Fibroblast of skin of right quadriceps (primary cell): ENCODE measurements at places on chromosomes 2 and 18.

DNA sequence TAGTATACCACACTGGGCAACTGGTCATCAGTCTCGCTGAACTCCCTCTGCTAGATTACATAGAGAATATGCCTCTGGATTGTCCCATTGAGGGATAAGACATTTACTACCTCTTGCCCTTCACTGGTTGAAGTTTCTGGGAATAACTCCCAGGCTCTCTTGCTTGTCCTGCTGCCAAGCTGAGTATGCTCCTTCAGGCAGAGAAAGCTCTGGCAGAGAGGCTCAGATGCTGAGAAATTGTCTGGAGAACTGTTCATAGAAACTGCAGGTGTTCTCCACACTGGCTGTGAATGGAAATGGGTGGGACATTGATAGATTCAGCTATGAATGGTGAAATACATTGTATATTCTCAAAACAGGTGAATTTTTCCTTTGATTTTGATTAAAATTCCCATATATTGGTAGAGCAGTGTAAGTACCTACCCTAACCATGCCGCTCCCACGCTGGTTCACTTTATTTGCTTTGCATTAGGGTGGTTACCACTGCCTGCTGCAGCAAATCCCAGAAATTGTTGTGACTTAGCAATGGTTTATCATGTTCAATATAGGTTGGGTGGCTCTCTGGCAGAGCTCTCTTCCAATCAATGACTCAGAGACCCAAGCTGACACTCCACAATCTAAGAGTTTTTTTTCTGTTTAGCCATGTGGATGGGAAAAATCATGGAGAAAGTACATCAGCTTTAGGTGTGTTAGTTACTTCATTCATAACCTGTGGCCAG, 36.7 kb downstream of the FAM117B start:
- no peak for DNase-seq

DNA sequence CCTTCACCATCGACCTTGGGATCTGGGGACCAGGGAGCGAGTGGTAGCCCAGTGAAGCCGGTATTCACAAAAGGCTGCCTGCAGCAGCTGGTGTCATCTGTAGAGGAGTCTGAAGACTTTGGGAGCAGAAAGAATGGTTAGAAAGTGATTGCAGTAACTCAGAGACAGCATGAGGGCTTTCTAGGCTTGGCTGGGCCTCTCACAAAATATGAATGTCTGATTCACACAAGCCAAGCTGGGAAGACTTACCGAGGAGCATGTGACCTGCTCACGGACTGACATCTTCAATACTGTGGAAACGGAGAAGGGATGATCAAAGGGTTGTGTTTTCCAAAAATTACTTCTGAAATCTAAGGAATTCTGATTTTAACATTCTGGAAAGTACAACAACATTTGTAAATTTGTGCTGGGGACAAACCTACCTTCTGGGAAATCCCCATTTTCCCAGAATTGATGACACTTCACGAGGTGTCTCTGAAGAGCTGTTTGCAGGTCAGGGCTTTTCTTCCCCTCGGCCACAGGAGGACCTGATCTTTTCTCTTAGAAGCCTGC, 111.7 kb downstream of the ACOXL start:
- no peak for DNase-seq

DNA sequence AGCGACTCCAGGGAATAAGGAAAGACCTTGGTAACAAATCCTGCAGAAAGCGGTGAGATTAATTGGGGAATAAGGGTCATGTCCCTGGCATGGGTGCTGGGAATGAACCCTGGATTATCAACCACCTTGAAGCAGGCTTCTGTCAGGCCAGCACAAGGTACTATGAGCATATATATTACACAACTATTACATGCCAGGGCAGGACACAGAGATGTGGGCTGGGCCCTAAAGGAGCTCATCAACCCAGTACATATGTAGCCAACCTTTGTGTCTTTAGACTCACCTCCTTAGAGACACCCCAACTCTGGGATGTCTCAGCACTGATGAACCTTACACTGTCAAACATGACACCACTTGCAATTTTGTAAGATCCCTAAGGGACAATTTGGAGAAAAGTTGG, 3.4 kb downstream of the SFXN5 start:
- no peak for DNase-seq

DNA sequence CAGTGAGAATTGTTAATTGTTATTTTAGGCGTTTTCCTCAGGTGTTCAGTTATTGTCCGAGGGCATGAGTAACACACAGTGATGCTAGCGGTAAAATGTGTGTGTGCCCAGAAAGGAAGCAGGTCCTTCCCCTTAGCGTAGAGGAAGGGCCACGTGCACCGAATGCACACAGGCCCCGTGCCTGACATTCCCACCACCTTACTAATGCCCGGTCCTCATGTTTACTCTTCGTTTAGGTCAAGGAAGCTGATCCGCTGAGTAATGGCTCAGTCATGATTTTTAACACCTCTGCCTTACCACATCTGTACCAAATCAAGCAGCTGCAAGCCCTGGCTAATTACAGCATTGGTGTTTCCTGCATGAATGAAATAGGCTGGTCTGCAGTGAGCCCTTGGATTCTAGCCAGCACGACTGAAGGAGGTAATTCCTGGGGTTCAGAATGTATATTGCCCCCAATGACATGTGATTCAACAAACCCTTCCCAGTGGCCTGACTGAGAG, 76.7 kb downstream of the MERTK start:
- peak; percentile 94 for DNase-seq

GRCh38 chr2:179455172-179455524, 190.5 kb upstream of the SESTD1 start:
- peak; percentile 69 for DNase-seq

- DNase-seq = no peak
Observed at GRCh38 chr2:112708968-112709367, 11.9 kb upstream of the NT5DC4 start.

DNA sequence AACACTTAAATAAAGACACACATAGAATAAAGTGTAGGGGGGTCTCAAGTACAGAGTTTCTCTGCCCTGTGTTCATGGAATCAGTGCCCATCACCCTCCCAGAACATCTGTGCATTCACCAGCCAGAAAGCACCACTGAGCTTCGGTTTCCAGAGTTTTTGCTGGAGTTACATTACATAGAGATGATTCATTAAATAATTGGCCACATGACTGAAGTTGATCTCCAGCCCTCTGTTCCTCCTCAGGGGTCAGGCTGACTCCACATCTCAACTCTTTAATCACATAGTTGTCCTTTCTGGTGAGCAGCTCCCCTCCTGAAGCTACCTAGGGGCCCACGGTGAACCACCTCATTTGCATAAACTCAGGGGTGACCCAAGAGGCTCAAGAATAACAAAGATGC, 129.8 kb downstream of the METTL4 start:
- DNase-seq = peak; percentile 27

DNA sequence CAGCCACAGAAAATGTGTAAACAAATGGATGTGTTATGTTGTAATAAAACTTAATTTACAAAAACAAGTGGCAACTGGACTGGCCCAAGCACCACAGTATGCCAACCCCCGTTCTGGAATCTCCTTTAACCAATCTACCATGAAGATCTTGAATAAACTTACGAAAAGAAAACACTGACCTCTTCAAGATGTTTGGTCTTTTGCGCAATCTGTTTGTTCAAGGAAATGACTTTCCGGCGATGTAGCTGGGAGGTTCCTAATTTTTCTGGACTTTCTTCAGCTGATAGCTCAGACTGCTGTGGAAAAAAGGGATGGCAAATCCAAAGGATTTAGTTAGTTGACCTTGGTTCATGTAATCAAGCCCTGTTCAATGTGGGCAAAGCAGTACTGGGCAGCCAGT, 55.7 kb downstream of the CCDC93 start:
- DNase-seq = peak; percentile 51

- DNase-seq = no peak
Observed at GRCh38 chr2:69514819-69515218, 77.6 kb upstream of the NFU1 start.

GRCh38 chr2:85539361-85540132, 579 bp downstream of the MAT2A start:
- DNase-seq = peak; percentile 68

- DNase-seq = no peak
Observed at GRCh38 chr2:216107760-216108159, 1.4 kb upstream of the XRCC5 start.

DNA sequence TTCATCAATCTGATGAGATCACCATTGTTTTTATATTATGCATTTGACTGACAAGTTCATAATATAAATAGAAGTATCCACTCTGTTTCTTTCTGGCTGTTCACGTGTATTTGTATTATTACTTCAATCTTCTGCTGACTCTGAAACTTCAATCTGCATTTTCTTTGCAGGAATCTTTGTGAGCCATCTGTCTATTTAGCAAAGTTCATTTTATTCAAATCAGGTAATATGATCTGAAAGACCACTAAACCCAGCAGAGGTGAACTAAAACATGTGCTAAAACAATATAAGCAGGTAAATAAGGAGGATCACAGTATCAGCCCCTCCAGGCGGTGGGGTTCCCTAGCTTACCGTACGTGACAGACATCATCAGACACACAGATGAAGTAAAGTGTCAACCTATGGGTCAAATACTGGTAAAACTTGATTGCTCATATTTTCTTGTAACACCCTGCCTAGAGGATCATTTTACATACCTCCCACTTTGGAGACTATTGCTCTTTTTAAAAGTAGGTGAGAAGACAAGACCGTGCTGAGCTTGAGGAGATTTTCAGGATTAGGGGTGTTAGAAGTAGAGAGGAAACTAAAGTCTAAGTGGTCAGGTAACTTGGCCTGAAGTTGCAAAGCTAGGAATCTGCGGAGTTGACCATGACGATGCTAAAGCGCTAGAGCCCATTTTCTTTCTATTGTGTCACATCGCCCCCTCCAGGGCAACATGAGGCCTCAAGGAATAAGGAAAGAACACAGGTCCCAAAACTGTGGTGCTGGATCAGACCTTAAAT, 9.0 kb downstream of the DTNB start:
- peak; percentile 52 for DNase-seq

DNA sequence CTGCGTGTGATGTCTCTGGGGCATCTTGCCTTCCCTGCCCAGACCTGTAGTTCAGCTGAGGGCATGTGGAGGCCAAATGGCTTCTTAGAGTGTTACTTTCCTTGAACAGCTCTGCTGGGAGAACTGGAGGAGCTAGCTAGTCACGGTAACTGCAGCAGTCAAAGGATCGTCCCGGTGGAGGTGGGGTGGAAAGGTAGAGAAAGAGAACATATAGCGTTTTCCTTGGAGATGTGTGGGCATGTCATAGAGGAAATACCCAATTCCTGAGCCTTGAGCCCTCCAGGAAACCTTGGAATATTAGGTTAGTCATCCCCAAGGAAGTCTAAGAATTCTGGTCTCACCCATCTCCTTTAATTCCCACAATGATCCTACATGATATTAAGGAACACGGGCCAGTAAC, 33.5 kb upstream of the IL37 start:
- DNase-seq = peak; percentile 59
